Stimulated activated CD4-positive, alpha-beta T cell treated with anti-CD3 and anti-CD28 coated beads, Interleukin-15, amount 100 ng/mL, for 48 hours (primary cell): ENCODE measurements at places on chromosomes 6 and 20.

GRCh38 chr20:44829688-44830087, 19.3 kb upstream of the RIMS4 start:
- DNase-seq = no peak

DNA sequence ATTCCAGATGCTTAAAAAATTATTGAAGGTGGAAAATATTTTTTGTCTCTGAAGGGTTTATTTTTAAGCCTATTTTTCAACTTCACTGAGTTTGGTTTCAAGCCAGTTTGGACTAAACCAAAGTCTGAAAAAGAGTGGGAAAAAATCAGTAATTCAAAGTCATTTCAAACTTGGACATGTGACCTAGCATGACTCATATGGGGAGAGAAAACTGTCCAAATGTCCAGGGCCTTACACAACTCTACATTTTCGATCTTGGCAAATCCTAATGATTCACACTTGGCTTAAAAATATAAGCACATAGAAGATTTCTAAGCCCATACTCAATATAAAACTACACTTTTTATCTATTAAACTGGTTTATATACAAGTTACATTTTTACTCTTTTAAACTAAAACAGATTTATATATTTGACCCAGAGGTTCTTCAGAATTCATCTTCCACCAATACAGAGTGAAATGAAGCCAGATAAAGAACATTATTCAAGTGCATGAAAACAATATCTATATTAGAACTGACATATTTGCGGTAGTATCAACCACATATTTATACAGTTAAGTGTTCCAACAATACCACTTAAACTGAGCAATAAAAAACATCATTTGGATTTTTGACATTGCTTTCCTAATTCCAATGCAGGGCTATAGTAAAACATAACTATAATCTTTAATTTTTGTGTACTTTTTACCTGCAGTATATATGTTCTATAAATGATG, 110.3 kb upstream of the TCF21 start:
- DNase-seq = no peak

GRCh38 chr6:26075063-26075717, 12.0 kb upstream of the HFE start:
- no peak for DNase-seq

DNA sequence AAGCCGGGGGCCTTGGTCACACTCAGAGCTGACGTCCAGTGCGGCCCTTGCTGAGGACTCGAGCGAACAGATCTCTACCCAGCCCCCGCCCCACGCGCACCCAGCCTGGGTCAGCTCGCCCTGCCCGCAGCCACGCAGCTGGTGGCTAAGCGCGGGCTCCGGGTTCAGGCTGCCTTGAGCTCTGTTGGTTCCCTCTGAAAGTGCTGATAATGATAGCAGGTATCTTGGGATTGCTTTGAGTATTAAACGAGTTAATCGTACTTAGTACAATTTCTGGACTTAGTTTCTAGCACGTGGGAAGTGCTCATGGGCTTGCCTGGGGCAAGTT, 88.1 kb upstream of the TGM3 start:
- DNase-seq = no peak

DNA sequence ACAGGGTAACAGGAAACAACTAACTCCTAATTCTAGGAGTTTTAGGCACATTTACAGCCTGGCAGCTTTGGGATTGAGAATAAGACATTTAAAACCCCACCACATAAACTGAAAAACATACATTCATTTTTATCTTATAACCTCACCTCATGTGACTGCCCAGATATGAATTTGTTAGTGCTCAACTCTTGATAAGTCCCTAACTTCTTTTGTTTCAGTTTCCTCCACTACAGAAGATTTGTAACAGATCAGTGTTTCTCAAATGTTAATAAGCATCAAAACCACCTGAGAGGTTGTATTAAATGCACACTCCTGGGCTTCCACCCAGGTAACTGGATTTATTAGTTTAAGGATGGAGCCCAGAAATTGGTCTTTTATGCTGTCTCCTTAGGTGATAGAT, 190.1 kb upstream of the ARID1B start:
- DNase-seq = no peak

DNA sequence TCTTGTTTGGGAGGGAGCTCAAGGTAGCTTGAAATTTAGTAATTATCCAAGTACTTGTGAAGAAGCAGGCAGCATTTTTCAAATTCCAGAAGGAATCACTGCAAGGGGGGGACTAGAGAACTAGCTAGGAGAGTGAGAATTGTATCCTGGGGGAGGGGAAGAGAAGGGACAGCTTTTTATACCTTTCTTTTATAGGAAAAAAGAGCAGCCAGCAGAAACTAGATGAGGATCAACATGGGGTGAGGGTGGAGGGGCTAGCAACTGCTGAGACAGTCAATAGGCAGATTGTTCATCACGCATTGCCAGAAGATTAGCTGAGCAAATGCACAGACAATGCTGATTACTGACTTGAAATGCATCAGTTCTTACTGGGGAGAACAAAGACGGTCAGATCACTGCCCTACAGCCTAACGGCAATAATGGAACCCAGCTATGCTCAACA, 514.3 kb upstream of the CITED2 start:
- no peak for DNase-seq

GRCh38 chr20:10949930-10950783, 276.4 kb upstream of the JAG1 start:
- no peak for DNase-seq

- DNase-seq = no peak
Observed at GRCh38 chr6:152642578-152643375, 5.6 kb upstream of the SYNE1 start.

- DNase-seq = no peak
Observed at GRCh38 chr6:20605061-20605460, 70.8 kb downstream of the CDKAL1 start.

DNA sequence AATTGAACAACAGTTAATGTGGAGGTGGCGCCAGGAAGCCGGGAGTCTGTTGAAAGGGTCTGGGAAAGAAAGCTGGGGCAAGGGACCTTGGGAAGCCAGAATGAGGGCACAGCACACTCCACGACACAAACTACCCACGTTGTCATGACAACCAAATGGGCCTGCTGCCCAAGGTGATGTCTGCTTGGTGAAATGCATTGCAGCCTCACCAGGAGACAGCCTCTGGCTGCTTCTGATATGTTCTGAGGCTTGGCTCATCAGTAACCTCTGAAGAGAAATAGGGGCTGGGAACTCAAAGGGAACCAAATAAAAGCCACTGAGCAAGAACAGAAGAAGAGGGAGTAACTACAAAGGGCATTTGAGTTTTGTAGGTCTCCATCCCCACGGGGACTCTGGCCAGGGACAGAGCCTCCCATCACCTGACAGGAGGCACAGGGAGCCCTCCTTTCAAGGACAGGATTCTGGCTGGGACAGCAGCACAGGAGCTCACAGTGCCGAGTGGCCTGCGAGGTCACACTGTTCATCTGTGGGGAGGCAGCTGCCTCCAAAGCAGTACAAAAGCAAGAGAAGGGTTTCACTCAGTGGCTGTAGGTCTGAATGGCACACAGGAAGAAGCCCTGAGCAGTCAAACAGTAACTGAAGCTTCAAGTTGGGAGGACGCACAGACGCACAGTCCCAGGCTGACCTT, 44.6 kb upstream of the KCNK16 start:
- DNase-seq = no peak

- DNase-seq = no peak
Observed at GRCh38 chr6:92270365-92270764, 1149.0 kb downstream of the EPHA7 start.

GRCh38 chr6:124797224-124797623, 165.0 kb upstream of the RNF217 start:
- no peak for DNase-seq

DNA sequence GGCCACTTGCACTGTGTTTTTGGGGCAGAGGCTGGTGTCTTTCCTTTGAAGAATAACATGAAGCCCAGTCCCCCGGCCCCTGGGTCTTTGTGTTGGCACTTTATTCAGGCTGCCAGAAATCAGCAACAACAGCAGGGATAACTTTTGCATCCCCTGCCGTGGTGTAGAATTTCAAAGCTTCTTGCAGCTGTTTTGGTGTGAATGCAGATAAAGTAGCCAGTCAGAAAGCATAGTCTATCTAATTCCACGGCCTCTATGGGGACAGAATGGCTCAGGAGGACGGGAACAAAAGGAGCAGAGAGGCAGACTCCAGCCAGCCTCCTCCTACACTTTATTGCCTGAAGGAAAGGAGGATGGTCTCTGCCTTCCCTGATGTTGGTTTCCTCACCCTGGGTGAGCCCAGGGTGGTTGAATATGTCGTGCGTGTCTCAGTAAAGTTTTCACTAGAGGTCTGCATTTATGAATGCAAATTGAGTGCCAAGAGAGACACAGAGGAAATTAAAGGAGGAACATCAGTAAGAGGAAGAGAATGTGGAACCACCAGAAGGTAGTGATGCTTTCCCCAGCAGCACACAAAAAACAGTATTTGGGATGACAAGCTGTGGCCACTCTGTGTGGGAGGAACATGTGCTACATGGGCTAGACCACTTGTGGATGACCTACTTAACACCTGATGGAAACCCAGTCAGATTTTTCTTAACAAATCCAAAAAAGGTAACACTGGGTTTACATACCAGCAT, 125.9 kb upstream of the TRAF3IP2 start:
- no peak for DNase-seq

GRCh38 chr6:167966540-167966905, 30.9 kb upstream of the KIF25 start:
- DNase-seq = no peak

DNA sequence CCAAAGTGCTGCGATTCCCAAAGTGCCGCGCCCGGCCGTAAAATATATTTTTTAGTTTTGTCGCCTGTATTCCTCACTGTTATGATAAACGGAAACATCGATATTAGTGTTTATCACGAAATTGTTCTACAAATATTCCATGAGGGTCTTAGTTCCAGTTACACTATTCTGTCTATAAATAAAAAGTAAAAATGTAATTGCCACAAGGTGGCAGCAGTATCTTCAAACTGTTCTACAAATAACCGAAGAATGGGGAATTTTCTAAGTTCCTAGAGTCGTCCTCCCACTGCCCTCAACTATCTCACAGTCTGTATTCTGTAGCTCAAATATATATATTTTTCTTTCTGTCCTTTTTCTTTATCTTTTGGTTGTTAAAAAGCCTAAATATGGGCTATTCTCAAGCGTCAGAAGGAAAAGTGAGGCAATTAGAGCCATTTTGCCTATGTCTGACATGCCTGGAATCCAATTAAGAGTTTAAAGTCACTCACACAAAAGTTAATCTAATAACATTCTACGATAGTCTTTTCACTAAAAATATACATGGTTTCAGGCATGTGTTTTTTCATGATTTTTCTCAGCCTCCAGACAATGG, 14.2 kb upstream of the FAM162B start:
- DNase-seq = no peak

GRCh38 chr6:29071831-29072723, 15.0 kb downstream of the OR2B3 start:
- DNase-seq = no peak

DNA sequence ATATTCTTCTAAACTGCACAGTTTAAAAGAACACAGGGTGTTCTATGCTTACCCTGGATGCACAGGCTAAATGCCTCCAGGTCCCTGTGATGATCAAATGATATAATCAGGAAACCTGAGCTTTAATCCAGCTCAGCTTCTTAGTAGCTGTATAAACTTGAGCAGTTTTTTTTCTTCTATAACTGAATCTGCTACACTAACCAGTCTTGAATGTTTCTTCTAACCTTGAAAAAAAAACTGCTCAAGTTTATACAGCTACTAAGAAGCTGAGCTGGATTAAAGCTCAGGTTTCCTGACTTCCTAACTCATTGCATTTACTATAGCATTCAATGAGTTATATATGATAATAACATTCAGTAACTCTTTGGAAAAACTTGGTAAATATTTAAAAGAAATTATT, 358.2 kb downstream of the CD109 start:
- DNase-seq = no peak

GRCh38 chr20:48197066-48197465, 411.8 kb upstream of the SULF2 start:
- DNase-seq = no peak

DNA sequence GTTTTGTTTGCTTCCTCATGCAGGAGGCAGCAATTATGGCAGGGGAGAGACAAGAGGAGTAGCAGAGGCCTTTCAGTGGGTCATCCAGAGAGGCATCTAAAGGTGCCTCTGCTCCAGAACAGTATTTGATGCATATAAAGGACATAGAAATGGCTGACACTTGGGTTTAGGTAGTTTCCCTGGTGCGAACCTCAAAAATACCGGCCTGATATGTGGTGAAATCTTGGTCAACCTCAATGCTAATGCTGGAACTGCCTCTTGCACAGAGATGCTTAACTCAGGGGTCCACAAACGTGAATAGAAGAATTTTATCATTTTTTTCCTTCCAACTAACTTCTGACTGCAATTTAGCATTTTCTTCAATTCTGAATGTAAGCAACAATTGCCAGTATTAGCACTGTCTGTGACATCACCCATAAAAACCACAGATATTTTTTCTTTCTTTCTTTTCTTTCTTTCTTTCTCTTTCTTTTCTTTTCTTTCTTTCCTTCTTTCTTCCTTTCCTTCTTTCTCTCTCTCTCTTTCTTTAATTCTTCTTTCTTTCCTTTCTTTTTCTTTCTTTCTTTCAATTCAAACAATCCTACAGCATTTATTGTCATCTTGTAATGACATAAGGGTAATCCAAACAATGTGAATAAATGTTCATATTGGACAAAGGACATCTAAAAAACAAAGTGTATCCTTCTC, 180.0 kb upstream of the UST start:
- no peak for DNase-seq

GRCh38 chr6:1164600-1164999, 147.3 kb upstream of the FOXQ1 start:
- no peak for DNase-seq

- no peak for DNase-seq
Observed at GRCh38 chr6:159758031-159759001, 3.5 kb upstream of the ACAT2 start.

DNA sequence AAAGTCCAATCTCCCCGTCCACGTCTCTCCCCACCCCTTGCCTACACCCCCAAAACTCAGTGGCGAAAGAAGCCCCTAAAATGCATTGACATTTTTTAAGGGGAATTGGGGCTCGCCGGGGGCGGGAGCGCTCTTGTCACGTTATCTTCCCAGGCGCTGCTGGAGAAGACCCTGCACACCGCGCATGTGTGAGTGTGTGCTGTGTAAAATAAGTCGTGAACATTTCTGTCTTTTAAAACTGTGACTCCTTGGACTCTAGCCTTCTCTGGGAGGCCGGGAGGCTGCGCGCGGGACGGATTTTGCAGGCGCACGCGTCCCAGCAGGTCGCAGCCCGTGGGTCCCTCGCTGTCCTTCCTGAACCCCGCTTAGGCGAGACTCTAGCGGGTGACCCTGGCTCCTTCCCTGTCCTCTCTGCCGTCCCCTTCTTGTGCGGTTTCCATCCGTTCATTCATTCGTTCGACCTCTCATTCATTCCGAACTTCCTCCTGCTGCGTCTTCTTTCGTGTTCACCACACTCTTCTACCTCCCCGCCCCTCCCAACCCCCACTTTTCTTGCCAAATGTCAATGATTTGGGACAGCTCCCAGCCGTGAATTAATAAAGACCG, 2.2 kb downstream of the NRN1 start:
- DNase-seq = no peak
